Posterior vena cava (tissue), 2 donors: ENCODE measurements at places on chromosomes 3 and 15. TPM values are rescaled to one million over a fixed set of nuclear protein-coding genes. Genes with fewer than 3 reads are reported as not detected.

Gene PRICKLE2
- total RNA-seq = 26.3 TPM

Gene PLA2G4B
- total RNA-seq = 1.5 TPM

Gene SCAANT1
- total RNA-seq = not detected

Gene CLDN1
- 1.1 TPM for total RNA-seq

Gene SCN11A
- 0.28 TPM for total RNA-seq

Gene LIPC
- total RNA-seq = 1.2 TPM

Gene WWTR1
- total RNA-seq = 201 TPM

Gene NOX5
- total RNA-seq = 0.10 TPM

Gene STOML1
- total RNA-seq = 17.3 TPM

Gene GOLGA8G
- total RNA-seq = not detected
